CD4-positive, alpha-beta T cell treated with Interleukin-17A for 1 hour (primary cell): ENCODE measurements at places on chromosomes 11 and 22.

DNA sequence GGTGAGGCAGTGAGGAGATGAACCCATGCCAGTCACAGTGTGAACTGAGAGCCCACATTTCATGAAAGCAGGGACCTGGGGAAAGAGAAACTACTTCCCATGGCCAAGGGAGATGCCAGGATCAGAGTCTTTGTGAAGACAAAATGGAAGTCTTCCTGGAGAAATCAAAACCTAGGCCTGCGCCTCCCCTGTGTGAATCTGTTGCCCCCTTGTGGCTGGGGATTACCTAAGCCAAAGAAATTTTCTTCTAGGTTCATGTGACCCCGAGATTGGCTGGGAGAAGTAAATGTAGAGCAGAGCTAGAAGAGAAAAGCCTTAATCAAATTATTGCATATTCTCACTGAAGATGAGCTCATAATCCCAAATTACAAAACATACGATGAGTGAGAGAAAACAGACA is 1075.3 kb downstream of the TBC1D22A start:
- DNase-seq: no peak

DNA sequence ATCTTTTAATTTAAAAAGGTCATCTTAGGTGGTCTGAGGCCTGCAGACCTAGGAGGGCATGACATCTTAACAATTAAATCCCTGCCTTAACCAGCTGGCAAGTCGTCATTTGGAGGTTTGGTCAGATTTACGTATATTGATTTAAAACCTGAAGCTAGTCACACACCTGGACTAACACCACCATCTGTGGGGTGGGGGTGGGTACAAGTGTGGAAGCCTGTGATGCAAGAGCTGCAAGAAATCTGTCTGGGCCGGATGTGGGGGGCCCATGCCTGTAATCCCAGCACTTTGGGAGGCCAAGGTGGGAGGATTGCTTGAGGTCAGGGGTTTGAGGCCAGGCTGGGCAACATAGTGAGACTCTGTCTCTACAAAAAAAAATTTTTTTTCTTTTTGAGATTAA is 11.6 kb downstream of the CCDC87 start:
- DNase-seq: no peak

DNA sequence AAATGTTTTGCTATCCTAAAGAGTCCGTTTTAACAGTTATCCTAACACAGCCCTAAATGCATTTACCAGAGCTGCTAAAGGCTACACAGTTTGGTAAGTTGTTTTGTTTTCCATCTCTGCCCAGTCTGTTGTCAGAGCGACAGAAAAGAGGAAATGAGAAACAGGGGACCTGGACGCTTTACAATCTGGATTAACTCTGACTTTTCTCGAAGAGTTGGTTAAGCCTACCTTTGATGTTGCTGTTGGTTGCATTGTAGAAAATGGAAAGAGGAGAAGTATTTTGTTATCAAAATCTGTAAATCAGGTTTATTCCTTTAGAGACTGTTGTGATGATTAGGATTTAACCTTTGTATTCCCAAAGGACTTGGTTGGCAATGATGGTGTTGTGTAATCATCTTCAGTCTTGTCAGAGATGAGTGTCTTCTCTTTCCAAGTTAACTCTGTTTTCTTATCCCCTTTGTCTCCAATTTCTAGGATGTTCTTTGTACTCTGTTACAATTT is 481 bp downstream of the ANGPTL5 start:
- DNase-seq: peak; percentile 35

DNA sequence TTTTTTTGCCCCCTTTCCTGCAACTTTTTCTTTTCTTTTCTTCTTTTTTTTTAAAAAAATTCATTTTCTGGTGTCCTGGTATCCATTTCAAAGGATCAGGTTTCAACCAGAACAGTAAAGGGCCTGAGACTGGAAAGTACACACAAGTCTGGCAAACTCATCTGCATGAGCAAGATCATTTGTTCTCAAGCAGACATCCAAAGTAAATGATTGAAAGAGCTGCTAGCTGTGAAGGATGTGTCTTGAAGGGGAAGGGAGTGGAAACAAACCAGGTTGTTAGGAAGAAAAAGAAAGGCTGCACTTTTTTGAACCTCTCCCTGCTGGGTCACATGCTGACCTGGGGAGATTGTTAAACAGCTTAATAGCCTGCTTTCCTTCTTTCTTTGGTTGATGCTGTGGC is 5.3 kb downstream of the YAP1 start:
- no peak for DNase-seq

GRCh38 chr22:37259540-37260029 is 15.5 kb upstream of the RAC2 start:
- DNase-seq: no peak

- DNase-seq: no peak
Measured at GRCh38 chr11:128871168-128871610, 4.1 kb upstream of the KCNJ1 start.

GRCh38 chr11:121961321-121961801 is 154.7 kb downstream of the BLID start:
- no peak for DNase-seq

GRCh38 chr11:16853859-16854258 is 115.4 kb downstream of the C11orf58 start:
- no peak for DNase-seq

DNA sequence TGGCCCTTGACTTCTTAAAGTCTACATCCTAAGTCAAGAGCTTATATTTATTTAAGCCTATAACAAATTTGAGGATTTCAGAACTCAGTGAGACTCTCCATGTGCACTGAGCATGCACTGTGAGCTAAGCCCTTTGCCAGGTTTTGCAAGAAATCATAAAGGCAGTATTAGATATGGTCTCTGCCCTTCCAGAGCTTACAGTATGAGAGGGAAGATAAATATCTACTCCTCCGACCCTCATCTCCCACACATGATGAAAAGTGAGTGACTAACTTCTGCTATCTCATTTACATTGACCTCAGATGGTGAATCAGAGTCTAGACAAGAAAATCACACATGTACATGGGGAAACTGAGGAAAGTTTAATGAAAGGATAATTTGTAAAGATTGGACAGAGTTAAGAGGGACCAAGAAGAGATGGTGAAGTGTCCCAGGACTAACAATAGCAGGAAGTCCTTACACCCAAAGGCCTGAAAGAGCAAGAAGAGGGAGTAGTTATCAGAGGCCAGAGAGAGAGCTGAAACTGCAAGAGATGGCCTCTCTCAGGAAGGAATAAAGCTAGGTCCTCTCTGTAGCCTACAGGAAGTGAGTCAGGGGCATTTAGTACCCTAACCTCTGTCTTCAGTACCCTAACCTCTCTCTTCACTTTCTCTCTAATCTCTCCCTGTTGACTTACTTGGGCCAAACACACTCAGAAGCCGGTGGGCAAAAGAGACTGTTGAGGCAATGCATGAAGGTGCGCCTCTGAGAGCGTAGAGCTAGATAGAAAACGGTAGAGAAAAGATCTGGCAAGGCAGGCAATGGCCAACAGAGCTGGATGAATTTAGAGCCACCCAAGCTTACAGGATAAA is 23.0 kb upstream of the BLID start:
- DNase-seq: no peak

DNA sequence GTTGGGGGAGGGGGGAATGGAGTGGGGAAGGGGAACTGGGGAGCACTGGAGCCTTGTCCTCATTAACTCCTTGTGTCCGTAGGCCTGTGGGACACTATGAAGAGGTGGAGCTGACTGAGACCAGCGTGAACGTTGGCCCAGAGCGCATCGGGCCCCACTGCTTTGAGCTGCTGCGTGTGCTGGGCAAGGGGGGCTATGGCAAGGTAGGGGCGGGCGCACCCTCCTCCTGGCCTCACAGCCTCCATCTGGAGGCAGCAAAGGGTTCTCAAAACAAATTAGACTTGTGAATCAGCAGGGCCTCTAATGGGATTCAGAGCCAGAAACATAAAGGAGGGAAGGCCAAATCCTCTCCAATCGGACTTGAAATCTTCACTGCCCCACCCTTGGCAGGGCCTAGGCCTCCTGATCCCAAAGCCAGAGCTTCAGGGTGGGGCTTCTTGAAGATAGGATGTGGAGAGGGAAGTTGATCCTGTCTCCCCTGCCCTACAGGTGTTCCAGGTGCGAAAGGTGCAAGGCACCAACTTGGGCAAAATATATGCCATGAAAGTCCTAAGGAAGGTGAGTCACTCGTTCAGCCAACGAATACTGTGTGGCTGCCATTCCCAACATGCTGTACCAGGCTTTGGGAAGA is 859 bp downstream of the RPS6KB2 start:
- no peak for DNase-seq

DNA sequence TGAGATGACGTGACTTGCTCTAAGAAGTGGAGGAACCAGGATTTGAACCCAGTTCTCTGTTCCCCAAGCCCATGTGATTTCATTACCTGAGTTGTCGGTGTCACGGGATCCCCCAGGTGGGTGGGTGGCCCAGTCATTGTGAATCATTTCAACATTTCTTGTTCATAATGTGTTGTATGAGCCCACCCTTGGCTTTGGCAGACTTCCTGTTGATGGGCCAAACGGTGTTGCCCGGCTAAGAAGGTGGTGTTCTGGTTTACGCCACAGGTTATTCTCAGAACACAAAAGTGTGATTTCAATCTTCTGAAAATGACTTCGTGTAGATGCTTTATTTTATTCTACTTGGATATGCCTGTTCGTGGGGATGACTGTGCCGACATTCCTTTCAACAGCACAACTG is 21.6 kb upstream of the ST14 start:
- DNase-seq: no peak

DNA sequence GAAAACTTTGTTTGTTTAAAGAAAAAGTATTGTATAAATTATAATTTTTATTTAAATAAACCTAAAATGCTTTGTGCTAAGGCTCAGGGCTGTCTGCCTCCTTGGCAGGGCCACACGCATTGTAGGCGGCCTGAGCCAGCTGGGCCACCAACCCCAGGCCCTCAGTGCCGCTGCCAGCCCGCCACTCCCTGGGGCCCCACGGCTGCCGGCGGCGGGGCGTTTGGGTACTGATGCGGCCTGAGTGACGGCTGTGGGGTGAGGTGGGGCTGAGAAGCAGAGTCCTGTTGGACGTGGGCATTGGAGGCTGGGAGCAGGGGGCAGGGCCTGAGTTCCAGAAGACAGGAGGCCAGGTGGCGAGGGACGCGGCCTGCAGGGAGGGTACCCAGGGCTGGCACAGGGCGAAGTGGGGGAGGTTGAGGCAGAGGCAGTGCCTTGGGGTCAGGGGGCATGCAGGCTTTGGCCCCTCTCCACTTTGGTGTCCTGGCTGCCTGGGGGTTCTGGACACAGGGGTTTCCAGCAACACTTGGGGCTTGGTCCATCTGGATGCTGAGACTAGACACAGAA is 58.3 kb downstream of the CERK start:
- DNase-seq: no peak
